ENCODE measurements at places on chromosomes 6 and 20.

- no peak for DNase-seq
Measured at GRCh38 chr6:89310929-89311328, 4.2 kb downstream of the GABRR2 start.

GRCh38 chr6:136435101-136435500, 115.1 kb downstream of the MAP7 start:
- DNase-seq = no peak

DNA sequence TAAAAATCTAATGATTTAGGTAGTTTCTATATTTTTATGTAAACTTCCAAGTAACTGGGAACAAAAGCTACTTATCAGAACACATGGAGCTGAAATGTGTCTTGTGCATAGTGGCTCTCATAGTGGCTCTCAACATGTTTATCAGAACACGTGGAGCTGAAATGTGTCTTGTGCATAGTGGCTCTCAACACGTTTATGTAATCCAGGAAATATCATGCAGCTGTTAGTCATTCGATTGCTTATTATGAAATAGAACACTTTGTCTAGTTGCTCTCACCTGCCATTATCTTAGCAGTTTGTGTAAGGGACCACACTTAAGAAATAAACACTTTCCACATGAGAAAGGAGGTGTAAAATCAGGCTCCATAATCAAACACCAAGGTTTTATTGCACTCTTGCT, 119.2 kb upstream of the ASCC3 start:
- no peak for DNase-seq

DNA sequence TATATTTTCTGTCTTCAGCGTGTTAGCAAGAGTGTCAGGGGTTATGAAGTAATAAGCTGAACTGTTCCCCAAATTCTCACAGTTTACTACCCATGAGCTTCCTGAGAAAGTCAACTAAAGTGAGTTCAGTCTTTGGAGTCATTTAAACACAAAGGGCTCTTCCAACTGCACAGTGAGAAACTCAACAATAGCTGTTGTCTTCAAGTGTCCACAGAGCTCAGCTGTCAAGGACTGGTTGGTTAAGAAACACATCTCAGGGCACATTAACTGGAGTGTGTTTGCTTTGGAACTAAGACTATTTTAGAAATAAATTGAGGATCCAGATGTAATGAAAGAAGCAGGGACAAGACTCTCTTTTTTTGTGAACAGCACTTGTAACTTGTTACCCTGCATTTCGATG, 241.4 kb upstream of the SOX4 start:
- DNase-seq = no peak

DNA sequence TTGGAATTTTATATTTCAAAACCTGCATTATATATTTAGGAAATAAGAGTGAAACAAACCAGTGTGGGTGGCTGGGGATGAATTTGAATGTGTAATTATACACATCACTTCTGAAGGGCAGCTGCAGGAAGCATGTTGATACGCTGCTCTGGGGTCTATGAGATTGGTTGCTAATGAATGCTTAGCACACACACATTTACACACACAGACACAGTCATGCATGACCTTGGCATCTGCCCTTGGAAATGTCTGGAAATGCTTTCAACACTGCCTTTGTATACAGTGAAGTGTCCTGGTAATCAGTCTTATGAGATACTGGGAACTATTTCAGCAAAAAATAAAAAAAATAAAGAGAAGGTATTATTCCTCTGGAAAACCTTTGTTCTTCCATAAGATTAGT, 83.4 kb downstream of the ELOVL4 start:
- no peak for DNase-seq

DNA sequence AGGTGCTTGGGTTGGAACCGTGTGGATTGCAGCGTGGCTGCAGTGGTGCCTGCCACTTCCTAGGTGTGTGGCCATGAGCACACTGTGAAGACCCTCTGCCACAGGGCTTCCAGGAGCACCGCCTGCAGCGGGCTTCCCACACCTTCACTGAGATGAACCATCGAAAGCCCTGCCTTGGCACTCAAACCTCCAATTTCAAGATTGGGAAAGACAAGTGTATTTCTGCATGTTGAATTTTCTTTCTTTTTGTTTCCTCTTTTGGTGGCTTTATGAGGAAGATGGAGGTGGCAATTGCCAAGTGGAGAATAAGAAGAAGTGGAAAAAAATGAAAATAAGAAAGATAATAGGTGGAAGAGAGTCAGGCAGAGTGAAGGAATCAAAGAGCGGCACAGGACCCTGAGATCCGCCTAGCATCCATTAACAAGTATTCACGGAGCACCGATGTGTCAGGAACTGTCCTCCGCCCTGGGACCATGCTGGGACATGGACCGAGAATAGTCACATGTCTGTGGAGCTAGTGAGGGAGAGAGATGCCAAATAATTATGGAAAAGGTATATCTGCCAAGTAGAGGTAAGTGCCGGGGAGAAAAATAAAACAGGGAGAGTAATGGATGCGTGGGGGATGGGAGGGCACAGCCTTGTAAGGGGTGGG, 159.9 kb downstream of the BCAS1 start:
- no peak for DNase-seq

DNA sequence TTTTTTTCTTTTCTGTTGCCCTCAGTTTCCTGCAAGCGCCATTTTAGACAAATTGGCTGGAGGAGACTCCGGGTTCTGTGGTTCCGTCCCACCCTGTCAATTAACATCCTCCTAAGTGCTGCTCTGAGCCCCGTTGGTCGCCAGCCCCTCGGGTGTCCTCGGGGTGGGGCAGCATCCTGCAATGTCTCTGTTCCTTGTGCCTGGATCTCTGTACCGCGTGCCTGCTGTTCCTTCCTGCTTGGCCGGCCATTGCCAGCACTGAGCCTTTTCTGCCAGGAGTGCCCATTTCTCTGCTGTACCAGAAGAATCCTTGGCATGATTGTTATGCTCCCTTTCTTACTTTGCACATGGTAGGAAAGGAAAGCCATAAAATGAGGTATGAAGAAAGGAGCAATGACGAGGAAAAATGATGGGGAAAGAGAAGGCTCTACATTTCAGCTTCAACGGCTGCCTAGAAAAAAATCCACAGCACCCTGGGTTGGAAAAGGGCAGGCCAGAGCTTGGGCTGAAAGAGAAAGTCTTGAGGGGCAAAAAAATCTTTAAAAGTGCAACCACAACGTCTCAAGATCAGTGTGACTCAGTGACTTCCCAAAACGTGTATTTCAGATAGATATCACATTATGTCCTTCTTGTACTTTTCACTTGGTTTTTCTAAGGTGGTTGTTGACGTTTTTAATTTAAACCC, 256.7 kb downstream of the CLIC5 start:
- no peak for DNase-seq

DNA sequence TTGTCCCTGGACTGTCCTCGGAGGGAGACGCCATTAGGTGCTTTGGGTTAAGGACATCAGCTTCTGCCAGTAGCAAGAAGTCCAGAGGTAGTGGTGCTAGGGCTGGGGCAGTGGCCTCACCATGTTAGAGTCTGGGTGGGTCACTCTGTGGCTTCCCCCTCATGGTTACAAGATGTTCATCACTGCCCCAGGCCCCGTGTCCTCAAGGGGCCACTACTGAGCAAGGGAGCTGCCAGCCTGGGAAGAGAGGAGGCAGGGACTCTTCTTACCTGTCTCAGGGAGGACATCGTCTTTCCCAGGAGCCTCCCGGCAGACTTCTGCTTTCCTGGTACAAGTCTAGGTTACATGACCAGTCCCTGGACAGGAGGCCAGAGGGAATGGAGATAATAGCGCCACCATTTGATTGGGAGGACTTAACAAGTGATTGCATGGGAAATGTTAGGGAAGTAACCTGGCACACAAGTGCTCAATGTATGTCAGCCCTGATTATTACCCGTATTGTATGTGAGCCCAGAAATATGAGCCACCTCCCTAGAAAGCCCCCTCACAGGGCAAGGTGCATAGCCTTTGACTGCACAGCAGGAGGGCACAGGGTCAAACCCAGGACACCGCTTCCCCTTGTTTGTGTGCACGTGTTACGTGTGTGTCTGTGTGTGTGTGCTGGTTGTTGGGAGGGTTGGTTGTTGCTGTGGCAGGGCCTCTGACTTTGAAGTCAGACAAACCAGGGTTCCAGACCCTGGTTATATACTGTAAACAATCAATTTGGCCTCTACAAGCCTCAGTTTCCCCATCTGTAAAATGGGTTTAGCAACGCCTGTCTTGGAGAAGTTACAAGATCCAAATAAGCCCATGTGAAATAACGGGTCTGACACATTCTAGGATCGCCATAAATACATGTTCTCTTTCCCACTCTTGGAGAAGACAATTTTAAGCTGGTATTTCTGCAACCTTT, 30.0 kb downstream of the SIRPA start:
- no peak for DNase-seq

DNA sequence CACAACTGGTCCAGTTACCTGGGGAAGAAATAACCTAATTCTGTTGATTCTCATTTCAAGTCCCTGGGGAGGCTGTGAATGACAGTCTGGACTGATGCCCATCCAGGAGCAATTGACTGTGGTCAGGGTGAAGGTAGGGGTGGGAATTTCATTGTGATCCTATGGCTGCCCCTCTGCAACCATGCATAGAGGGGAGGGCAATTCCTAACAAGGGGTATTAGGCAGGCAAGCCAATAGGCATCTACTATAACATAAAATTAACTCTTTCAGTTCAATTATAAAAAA, 44.0 kb upstream of the TRAM2 start:
- no peak for DNase-seq

GRCh38 chr20:6519556-6519955, 247.9 kb upstream of the BMP2 start:
- no peak for DNase-seq

All from stimulated activated CD4-positive, alpha-beta T cell treated with anti-CD3 and anti-CD28 coated beads, Interleukin-15, amount 100 ng/mL, for 1 hour (primary cell).